ENCODE measurements at places on chromosomes 5 and 9. TPM values are rescaled to one million over a fixed set of nuclear protein-coding genes. Genes with fewer than 3 reads are reported as not detected.
A peak's percentile ranks its signal among the peaks of the same experiment; 100 is the strongest.

NDUFB6 gene
- total RNA-seq, result 119 TPM

SOX30 gene
- total RNA-seq, result not detected

TMEM174 gene
- not detected for total RNA-seq

CD180 gene
- total RNA-seq, result 0.03 TPM

DRD1 gene
- total RNA-seq, result not detected

HRCT1 gene
- not detected for total RNA-seq

C9orf72 gene
- 7.5 TPM for total RNA-seq

GRCh38 chr9:109411798-109412352 lies 86.2 kb downstream of the PTPN3 start:
- DNase-seq, result peak; percentile 16

DNA sequence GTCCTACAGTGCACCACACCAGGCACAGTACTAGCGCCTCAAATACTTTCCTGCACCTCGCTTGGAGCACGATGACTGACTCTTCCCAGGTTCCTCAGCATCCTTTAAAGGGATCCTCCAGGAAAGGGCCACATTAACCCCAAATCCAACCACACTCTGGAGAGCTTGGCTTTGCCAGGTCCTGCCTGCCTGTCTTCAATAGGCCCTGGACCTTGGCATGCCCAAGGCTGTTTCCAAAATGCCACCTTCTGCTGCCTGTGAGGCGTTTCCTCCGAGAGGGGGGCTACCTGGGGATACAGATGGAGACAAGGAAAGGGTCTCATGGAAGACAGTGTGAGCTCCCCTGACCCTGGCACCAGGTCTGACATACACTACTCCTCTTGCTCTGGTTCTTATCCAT lies 169.9 kb downstream of the DAB2IP start:
- DNase-seq, result no peak

- no peak for DNase-seq
Measured at GRCh38 chr9:88733651-88734421, 198.9 kb downstream of the NXNL2 start.

GRCh38 chr5:129853588-129853987 lies 50.7 kb upstream of the CHSY3 start:
- DNase-seq, result no peak

DNA sequence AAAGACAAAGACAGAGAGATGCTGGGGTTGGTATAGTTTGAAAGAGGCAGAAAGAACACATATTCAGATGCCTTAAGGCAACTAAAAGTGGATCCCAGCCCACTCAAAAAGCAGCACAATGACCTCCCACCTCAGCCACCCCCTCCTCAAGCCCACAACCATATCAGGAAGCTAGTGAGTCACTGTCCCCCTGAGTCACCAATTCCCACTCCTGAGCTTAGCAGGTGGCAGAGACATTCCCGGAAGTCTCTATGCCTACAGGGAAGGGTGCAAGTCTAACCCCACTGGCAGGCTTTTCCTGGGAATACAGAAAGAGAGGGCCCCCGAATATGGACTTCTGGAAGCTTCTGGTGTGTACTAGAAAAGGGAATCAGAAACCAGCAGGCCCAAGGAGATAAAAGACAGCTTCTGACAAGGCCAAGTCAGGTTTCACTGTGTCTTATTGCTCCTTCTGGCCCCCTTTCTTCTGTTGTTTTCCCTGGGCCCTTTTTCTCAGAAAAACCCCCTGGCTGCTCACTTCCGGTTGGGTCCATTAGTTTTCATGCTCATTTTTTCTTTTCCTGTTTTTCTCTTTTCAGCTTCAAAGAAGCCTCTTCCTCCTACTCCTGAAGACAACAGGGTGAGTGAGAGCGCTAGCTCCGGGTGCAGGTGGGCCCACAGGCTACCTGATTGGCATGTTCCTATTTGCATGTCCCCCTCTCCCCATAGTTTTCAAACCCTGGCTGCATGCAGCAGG lies 36.8 kb downstream of the ITK start:
- peak; percentile 39 for DNase-seq

- no peak for DNase-seq
Measured at GRCh38 chr9:33041432-33042188, 16.5 kb downstream of the DNAJA1 start.

- DNase-seq, result no peak
Measured at GRCh38 chr5:2989517-2989916, 238.0 kb upstream of the IRX2 start.

GRCh38 chr9:2362150-2362549 lies 259.4 kb upstream of the VLDLR start:
- DNase-seq, result no peak

DNA sequence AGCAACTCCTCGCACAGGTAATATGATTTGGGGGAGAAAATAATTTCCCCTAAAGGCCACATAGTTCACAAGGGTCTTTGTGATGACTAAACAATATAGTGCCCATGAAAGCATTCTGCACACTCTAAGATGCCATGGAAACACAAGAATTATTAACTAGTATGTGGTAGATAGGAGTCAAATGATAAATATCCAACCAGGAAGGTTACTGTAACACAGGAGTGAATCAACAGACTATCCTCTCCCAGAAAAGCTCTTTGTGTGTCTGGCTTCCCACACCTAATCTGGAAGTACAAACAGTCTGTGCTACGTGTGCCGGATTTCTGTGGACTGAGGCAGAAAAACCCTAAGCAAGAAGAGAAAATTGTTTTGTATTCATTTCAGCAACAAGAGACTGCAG lies 70.0 kb downstream of the OTP start:
- no peak for DNase-seq

DNA sequence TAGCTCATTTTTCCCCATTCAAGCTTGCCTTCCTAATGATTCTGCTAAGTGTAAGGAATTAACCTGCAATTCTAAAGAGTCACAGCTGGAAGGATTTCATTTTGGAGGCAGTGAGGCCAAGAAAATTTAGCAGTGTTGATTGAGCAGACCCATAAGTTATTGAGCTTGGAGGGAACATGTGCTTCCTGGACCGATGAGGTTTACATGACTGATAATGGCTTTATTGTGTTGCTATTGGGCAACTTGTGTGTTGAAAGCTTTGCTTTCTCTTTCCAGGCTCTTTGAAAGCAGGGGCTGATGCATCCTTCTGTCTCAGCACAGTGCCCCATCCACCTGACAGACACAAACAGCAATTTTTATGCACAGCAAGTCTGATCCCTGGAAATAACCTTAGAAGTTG lies 398.9 kb upstream of the PCSK5 start:
- no peak for DNase-seq

- no peak for DNase-seq
Measured at GRCh38 chr5:176412517-176413254, 3.7 kb downstream of the CLTB start.

GRCh38 chr5:110588286-110588980 lies 138.0 kb downstream of the TMEM232 start:
- no peak for DNase-seq

GRCh38 chr9:18253950-18254349 lies 220.0 kb upstream of the ADAMTSL1 start:
- no peak for DNase-seq

GRCh38 chr5:97618721-97619120 lies 435.7 kb upstream of the RIOK2 start:
- DNase-seq, result no peak

DNA sequence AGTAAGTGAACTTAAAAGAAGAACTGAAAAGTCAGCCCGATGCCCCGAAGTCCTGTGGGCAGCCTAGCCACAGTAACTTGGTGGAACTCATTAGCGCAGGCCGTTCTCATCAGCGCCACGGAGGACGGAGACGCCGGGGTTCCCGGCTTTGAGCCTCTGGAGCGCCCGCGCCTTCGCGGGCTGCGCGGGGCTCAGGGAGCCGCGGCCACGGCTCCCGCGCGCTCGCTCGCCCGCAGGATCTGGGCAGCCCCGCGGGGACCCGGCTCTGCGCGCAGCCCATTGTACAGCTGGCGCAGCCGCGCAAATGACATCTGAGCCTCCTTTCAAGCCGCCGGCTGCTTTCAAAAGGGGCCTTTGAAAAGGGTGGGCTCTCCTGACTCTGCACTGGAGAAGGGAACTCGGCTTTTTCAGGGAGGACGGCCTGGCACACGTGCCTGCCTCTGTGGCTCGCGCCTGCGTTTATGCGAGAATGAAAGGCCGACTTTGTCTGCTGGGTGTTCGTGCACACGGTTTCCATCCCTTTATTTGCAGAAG lies 40.7 kb downstream of the TLR4 start:
- no peak for DNase-seq

GRCh38 chr5:172875505-172876279 lies 41.6 kb downstream of the ERGIC1 start:
- no peak for DNase-seq

- no peak for DNase-seq
Measured at GRCh38 chr5:39426051-39426745, 1.4 kb upstream of the DAB2 start.

DNA sequence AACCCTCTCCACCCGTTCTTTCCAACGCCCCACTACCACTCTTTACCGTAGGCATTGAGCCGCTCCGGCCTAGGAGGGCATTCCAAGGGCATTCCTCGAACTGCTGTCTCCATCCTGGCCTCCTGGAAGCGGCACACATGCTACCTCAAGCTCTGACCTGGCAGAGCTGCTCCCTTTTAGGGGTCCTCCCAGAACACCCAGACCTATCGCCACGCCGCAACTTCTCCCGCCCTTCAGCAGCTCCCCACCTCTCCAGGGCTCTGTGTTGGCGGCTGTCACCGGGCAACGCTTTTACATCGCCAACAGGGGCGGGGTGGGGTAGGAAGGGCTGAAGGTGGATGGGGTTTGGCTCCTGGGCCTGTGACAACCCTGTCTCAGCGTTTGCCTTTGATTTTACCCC lies 4.6 kb upstream of the MYORG start:
- DNase-seq, result no peak

Measured in A172 (cell line).